ENCODE measurements at places on chromosomes 13 and 19. TPM values are rescaled to one million over a fixed set of nuclear protein-coding genes. Genes with fewer than 3 reads are reported as not detected.

Gene ZNF613
- total RNA-seq: 2.6 TPM

Gene LRCH1
- total RNA-seq: 6.3 TPM

- 0 out of 2 replicates have a peak, but pooled peaks cover under 1% of the 10 kb centered on the region for H3K4me1 ChIP-seq
- H3K27me3 ChIP-seq: no peaks in the 10 kb centered on the region
- no peak overlapping the region for H3K27ac ChIP-seq
- no peak for DNase-seq
- no peaks in the 10 kb centered on the region for H3K36me3 ChIP-seq
Measured at GRCh38 chr19:36483653-36484052, 5.7 kb downstream of the ZNF566 start.

DNA sequence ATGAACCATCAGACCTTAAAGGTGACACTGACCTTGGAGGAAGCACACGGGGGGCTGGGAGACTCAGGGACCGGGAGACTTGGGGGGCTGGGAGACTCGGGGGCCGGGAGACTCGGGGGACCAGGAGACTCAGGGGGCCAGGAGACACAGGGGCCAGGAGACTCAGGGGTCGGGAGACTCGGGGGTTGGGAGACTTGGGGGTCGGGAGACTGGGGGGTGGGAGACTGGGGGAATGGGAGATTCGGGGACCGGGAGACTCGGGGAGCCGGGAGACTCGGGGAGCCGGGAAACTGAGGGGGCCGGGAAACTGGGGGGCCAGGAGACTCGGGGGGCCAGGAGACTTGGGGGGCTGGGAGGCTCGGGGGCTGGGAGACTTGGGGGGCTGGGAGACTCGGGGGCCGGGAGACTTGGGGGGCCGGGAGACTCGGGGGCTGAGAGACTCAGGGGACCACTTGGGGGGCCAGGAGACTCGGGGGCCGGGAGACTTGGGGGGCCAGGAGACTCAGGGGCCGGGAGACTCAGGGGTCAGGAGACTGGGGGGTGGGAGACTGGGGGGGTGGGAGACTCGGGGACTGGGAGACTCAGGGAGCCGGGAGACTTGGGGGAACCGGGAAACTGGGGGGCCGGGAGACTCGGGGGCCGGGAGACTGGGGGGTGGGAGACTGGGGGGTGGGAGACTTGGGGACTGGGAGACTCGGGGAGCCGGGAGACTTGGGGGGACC is 62.9 kb downstream of the RASA3 start:
- H3K27ac ChIP-seq: no peak overlapping the region
- no peak overlapping the region for H3K4me3 ChIP-seq
- no peak for DNase-seq

- H3K27ac ChIP-seq: no peak overlapping the region
- no peaks in the 10 kb centered on the region for H3K36me3 ChIP-seq
- H3K27me3 ChIP-seq: no peaks in the 10 kb centered on the region
- no peak overlapping the region for H3K4me3 ChIP-seq
- H3K4me1 ChIP-seq: peaks cover 9% of the 10 kb centered on the region
Measured at GRCh38 chr19:38072776-38073750, 151.0 kb downstream of the DPF1 start.

DNA sequence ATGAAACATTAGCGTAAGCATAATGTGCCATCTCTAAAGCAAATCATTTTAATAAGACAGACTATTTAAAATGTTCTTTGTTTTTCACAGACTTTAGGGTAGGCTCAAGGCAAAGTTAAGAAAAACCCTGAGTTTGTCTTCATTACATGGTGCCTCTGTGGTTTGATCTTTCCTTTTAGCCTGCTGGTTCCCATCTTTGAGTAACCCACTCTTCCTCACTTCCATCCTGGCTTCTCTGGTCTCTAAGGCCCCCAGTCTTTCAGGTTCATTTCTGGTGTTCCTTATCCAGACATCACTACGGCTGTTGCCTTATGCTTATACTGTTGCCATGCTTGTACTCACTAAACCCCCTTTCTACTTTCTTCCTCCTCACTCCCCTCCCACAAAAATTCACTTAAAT is 38.4 kb downstream of the DACH1 start:
- no peak overlapping the region for H3K4me3 ChIP-seq
- H3K4me1 ChIP-seq: no peaks in the 10 kb centered on the region
- no peaks in the 10 kb centered on the region for H3K36me3 ChIP-seq
- H3K27me3 ChIP-seq: no peaks in the 10 kb centered on the region
- DNase-seq: no peak
- no peak overlapping the region for H3K27ac ChIP-seq

DNA sequence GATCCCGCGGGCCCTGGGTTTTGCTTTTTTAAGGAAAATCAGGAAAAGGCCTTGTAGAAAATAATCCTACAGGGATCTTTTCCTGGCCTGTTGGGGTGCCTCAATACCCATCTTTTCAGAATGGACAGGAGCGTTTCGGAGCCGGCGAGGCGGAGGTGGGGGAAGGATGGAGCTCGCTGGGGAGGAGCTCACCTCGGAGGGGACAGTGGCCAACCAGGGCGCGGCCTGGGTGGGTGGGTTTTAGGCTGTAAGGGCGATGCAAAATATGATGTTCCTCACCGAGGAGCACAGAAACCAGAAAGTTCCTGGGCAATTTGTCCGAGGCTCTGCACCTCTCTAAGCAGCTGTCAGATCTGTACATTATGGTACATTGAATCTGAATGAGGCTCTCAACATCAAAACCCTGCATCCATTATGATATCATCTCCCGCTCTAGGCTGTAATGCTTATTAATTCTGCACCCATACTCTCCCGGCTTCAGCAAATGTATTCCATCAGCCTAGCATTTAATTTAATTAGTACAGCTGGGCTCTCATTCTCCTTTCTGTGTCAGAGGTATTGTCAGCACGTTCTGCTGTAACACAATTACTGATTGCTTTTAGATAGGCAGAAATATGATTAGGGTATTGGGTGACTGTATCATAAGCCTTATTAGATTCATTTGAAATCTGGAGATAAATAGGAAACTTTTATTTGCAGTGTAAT is 90.3 kb upstream of the SOX1 start:
- no peak overlapping the region for H3K4me3 ChIP-seq
- H3K27ac ChIP-seq: no peak overlapping the region
- H3K27me3 ChIP-seq: no peaks in the 10 kb centered on the region
- peak; percentile 58 for DNase-seq
- H3K4me1 ChIP-seq: peaks cover 38% of the 10 kb centered on the region

Gene VSTM1
- total RNA-seq: not detected
